NCI-H1436 (cell line): ENCODE measurements at places on chromosomes 13 and 19.

DNA sequence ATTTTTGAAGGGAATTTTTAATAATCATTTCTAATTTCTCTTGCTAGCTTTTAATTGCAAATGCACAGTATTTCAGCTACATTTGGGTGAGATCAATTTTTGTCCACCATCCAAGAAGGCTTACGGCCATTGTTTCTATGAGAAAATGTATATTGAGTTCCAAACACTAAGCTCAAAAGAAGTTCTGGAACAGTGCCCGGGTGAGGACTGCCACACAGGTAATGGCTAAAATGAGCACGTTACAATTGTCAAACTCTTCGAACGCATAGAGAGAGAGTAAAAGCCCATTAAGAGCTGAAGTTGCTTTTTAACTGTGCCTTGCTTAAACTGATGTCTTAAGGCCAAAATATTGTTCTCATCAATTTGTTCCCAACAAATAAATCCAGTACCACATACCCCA lies 755.0 kb downstream of the DIAPH3 start:
- DNase-seq = no peak

DNA sequence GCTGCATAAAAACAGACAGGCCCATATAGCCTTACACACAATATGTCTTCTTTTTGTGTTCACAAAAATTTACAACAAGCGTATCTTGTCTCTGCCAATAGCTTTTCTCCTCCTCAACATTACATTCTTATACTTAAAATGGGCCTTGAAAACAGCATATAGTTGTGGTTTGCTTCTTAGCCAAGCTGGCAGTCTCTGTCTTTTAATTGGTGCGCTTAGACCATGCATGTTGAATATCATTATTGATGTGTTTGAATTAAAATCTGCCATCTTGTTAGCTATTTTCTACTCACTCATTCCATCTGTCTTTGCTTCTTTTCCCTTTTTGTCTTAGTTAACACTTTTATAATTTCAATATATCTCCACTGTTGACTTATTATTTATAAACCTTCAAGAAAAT lies 76.4 kb downstream of the ING1 start:
- DNase-seq = no peak

DNA sequence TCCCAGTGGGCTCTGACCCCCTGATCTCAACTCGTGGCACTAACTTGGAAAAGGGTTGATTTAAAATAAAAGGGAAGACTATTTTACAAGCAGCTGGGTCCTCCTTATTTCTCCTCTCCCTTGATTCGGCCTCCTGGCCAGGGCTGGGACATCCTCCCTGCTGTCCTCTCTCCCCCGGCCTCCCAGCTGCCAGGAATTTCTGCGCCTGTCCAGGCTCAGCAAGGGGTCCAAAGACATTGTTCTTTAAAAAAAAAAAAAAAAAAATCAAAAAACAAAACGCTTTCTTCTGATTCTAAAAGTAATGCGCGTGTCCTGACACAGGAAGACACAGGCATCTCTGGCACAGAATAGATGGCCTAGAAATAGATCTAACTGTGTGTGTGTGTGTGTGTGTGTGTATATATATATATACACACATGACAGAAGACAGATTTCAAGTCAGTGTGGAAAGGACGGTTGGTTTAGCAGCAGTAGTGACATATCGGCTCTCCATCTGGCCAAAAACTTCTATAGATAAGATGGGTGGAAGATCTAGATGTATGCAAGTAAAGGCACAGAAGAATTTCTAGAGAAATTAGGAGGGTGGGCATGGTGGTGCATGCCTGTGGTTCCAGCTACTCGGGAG lies 12.3 kb upstream of the LENG8 start:
- no peak for DNase-seq

DNA sequence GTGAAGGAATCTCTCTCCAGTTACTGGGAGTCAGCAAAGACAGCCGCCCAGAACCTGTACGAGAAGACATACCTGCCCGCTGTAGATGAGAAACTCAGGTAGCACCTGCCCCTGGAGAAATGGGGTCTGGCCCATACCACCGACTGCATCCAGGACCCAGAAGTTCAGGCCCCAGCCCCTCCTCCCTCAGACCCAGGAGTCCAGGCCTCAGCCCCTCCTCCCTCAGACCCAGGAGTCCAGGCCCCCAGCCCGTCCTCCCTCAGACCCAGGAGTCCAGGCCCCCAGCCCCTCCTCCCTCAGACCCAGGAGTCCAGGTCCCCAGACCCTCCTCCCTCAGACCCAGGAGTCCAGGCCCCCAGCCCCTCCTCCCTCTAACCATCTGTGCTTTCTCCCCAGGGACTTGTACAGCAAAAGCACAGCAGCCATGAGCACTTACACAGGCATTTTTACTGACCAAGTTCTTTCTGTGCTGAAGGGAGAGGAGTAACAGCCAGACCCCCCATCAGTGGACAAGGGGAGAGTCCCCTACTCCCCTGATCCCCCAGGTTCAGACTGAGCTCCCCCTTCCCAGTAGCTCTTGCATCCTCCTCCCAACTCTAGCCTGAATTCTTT lies 3.0 kb downstream of the APOC2 start:
- no peak for DNase-seq

- no peak for DNase-seq
Observed at GRCh38 chr13:103358255-103358932, 292.2 kb upstream of the SLC10A2 start.

- DNase-seq = no peak
Observed at GRCh38 chr19:35216833-35217648, 11.5 kb downstream of the FAM187B start.

- no peak for DNase-seq
Observed at GRCh38 chr13:31951215-31951678, 80.3 kb upstream of the FRY start.

DNA sequence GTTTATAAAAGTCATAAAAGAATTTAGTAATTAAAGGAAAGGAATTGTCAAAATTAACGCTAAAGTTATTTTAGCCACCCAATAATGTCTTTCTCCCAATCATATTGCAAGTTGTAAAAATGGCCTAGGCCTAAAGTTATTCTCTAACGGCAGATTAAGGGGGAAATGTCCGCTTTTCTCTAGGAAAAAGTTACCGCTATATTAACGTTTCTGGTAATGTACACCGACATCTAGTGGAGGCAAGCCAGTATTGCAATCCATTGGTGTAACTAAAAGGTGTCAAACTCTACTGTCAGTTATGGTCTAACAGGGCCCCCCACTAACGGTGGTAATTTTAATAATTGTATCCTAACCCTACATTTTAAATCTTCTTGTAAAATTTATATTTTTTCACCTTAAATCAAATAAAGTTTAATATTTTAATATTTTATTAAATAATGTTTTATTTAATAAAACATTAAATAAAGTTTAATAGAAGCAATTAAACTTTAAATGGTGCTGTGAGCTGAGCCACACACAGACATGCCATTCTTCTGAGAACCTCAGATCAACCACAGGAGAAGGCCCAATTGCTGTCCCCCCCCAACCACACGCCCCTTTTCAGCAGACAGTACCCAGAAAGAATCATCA lies 35.9 kb upstream of the ZSCAN5A start:
- peak; percentile 8 for DNase-seq

DNA sequence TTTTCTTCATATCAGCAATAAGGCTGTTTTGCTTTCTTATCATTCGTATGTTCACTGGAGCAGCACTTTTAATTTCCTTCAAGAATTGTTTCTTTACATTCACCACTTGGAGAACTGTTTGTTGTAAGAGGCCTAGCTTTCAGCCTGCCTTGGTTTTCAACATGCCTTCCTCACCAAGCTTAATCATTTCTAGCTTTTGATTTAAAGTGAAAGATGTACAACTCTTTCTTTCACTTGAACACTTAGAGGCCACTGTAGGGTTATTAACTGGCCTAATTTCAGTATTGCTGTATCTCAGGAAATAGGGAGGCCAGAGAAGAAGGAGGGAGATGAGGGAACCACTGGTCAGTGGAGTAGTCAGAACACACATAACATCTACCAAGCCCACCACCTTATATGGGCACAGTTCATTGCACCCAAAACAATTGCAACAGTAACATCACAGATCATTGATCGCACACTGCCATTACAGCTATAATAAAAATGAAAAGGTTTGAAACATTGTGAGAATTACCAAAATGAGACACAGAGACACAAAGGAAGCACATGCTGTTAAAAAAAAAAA lies 181.4 kb upstream of the TUBA3C start:
- no peak for DNase-seq

DNA sequence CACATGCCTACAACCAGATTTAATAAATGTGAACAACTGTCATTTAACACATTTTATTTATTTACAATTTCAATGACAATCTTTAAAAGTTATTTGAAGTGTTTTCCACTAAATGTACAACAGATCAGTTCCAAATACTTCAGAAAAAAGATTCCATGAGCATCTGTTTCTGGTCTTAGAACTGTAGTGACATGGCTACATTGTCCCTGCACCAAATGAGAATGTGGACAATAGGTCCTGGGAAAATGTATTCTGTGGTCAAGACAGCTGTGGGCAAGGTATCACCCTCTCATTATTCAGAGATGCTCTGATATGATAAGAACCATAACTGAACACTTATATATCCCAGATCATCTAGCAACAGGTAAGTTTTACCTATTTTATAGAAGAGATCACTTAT lies 43.7 kb downstream of the ELF1 start:
- no peak for DNase-seq

GRCh38 chr13:42047561-42048341 lies 697 bp upstream of the DGKH start:
- no peak for DNase-seq

DNA sequence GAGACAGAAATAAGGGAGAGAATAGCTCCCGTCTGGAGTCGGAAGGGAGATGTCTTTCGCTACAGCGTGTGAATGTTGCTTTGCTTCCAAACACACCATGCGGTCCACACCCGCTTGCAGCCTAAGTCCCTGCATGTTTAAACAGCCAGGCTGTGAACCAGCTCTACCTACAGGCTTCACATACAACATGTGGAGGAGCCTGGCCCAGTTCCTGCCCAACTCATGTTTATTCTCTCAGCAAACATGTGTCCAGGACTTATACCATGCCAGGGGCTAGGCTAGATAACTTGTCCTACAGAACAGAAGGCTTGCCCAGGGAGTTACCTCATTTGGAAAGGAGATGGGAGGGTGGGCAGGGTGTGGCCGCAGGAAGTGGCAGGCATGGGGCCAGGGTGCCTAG lies 181.5 kb downstream of the FOXO1 start:
- no peak for DNase-seq

DNA sequence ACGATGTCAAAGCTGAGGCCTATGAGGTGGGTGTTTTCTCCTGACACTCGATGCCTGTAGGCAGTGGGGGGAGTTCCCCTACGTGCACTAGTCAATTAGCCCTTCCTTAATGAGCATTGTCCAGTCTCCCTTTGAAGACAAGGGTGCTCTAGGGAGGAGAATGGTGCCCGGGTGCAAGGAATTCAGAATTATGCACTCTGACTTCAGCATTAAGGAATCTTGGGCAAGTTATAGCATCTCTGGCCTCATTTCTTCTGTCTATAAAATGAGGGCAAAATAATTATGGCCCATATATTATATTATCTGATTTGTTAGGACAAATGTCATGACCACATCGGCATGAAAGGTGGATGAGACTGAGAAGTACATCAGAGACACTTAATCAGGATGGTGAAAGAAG lies 82.1 kb upstream of the SLC7A1 start:
- DNase-seq = no peak

DNA sequence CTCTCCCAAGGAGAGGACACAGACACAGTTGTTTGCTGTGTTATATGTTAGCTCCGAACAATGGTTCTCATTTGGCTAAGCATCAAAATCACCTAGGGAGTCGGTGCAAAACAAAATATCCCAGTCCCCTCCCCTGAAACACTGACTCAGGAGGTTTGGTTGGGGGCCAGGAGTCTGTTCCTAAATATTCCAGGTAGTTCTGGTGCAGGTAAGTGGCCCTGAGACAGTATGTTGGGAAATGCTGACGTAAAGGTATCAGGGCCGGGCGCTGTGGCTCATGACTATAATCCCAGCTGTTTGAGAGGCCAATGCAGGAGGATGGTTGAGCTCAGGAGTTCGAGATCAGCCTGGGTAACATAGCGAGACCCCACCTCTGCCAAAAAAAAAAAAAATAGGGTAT lies 2.3 kb upstream of the MAP2K7 start:
- no peak for DNase-seq

- no peak for DNase-seq
Observed at GRCh38 chr13:68676513-68677115, 1431.0 kb upstream of the ATXN8OS start.

- no peak for DNase-seq
Observed at GRCh38 chr13:68813180-68813796, 1294.3 kb upstream of the ATXN8OS start.

DNA sequence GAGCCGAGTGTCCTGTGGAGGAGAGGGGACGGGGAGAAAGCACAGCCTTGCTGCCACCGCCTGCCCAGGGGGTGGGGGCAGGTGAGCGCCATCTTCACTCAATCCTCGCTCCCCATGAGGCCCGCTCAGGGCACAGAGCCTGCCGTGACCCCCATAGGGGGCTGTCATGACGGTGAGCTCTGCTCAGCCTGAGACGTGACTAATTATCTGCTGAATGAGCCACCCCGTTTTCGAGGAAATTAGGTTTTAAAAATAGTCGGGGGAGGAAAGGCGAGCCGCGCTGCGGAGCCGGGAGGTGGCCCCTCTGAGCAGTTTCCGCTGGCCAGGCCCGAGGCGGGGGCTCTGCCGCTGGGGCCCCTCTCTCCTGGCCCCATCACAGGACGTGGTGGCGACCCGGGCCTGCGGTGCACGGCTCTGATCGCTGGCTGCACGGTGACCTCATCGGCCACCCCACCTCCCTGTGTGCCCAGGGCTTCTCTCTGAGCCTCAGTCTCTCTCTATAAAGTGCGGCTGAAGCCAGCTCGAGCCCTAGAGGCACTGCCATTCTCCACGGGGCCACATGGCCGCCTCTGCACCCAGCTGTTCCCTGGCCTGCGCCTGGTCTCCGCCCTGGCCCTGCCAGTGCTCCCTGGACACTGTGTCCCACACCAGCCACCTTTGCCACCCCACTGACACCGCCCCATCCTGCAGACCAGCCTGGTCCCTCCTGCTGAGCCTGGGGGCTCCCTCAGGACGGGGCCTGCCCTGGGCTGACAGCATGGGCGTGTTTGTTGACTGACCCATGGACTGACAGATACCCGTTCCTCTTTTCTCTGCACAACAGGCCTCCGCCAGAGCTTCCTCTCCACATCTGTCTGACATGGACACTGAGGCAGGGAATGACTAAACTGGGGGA lies 28.3 kb downstream of the PIP5K1C start:
- DNase-seq = no peak

DNA sequence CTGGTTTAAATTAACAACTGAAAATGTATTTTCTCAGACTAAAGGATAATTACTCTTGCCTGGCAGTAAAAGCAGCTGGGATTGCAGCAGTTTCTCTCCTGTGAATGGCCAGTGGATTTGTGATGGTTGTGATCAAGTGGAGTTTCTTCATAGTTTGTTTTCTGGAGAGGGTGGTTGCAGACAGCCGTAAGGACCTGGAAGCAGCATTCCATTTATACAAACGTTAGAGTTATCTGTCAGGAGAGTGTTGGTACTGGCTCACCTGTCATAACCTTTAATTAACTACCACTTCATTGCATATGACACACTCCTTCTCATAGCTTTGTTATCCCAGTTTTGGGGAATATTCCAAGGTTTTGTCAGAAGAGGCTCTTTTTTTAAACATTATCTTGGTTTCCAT lies 258.4 kb upstream of the SLC10A2 start:
- no peak for DNase-seq

GRCh38 chr19:9597027-9597426 lies 12.7 kb upstream of the ZNF121 start:
- no peak for DNase-seq
